Pancreas (tissue), 10 donors: ENCODE measurements at places on chromosomes 2 and 18. TPM values are rescaled to one million over a fixed set of nuclear protein-coding genes. Genes with fewer than 3 reads are reported as not detected.

DNA sequence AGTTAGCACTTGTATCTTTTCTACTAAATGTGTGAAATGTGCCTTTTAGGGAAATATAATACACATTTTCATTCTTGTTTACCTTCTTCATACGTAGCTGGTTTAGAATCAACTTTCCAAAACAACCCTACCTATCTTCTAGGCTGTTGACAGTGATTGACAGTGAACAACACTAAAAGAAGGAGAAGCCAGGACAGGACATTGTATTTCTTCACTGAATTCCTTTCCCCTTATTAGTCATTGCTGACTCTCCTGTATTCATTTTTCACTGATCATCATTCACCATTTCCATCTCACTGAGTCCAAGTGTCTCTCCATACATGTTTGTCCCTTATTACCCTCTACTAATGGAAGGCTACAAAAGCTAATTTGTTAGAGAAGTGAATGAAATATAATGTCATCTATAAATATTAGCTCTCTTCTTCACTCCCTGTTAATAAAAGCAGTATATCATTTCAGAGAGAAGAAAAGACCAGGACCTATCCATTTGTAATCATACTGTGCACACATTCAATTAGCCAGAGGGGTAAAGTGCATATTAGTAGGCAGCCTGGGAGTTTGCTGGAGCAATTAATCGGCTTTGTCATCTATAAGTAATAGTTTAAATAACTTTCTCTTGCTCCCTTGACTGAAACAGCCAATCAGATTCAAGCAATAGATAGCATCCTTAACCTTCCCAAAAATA lies 192.5 kb upstream of the FOSL2 start:
- H3K4me1 ChIP-seq, result no peaks in the 10 kb centered on the region
- no peaks in the 10 kb centered on the region for H3K36me3 ChIP-seq
- H3K4me3 ChIP-seq, result no peak overlapping the region
- H3K27ac ChIP-seq, result no peak overlapping the region
- no peaks in the 10 kb centered on the region for H3K27me3 ChIP-seq
- DNase-seq, result no peak

DNA sequence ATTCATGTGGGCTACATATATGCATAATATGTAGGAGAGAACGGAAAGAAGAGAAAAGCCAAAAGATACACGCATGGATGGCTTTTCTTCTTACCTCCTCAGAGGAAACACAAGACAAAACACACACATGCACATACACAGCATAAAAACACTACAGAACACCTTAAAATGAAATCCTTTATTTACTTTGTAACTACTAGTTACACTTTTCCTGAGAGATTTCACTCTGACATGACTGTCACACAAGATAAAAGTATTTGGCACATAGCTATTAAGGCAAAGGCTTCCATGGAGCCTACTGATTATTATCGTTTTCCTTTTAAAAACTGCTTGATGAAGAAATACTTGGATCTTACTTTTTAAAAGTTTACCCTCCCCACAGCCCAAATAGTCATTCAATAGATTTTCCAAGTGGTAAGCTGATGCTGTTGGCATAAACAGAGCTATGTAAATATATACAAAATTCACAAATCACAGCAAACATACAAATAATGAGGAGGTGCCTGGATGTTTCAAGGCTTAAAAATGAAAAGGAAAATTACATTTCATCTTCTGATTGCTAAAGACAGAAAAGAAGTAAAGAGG lies 8.6 kb downstream of the ZEB2 start:
- H3K27ac ChIP-seq, result peak overlapping the region; percentile 76
- H3K36me3 ChIP-seq, result no peaks in the 10 kb centered on the region
- no peaks in the 10 kb centered on the region for H3K27me3 ChIP-seq
- H3K4me3 ChIP-seq, result no peak overlapping the region
- H3K4me1 ChIP-seq, result no peaks in the 10 kb centered on the region

DNA sequence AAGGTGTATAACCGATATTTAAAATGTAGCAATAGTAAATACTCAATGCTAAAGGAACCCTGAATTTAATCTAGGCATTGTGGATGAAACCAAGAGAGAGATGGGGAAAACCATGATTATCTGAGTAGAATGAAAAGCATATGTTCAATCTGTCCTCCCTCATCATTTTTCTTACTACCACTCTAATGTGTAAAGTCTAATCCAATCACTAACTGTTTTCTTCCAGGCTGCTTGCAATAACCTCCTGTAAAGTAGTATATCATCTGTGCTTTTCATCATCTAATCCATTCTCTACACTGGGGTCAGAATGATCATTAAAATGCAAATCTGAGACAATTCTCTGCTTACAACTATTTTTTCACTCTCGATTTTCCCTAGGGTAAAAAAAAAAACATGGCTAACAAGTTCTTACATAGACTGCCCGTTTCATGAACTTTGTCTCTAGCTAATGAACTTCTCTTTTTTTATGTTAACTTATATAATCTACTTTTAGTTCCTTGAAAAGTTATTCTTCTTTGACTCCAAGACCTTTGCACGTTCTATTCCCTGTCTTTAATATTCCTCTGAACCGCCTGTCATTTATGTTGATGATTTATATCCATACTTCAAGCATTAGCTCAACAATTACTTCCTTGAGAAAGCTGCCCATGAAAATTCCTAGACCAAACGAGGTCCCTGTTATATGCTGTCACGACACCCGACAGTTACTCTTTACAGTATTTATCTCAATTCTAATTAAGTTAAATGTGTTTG lies 94.7 kb upstream of the SLC8A1 start:
- no peak overlapping the region for H3K4me3 ChIP-seq
- no peaks in the 10 kb centered on the region for H3K27me3 ChIP-seq
- H3K27ac ChIP-seq, result no peak overlapping the region
- no peaks in the 10 kb centered on the region for H3K4me1 ChIP-seq
- no peak for DNase-seq

DNA sequence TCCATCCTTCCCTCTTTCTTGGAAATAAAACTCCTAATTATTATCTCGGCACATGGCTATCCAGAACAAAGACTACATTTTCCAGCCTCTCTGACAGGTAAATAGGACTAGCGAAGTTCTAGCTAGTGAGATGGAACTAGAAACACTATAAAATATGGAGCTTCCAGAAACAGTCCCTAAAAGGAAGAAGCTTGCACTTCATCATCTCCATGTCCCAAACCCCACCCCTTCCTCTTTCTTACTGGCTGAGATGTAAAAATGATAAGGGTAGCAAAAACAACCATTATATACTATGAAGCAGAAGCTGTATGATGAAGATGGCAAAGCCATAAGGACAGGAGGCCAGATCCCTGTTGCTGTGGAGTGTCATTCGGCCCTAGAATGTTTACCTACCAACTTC lies 11.7 kb upstream of the ACTR2 start:
- H3K36me3 ChIP-seq, result no peaks in the 10 kb centered on the region
- no peaks in the 10 kb centered on the region for H3K4me1 ChIP-seq
- no peak for DNase-seq
- H3K4me3 ChIP-seq, result no peak overlapping the region
- H3K27ac ChIP-seq, result no peak overlapping the region
- no peaks in the 10 kb centered on the region for H3K27me3 ChIP-seq

GRCh38 chr2:149019768-149020167 lies 18.7 kb upstream of the LYPD6B start:
- H3K36me3 ChIP-seq, result no peaks in the 10 kb centered on the region
- H3K27ac ChIP-seq, result no peak overlapping the region
- no peaks in the 10 kb centered on the region for H3K4me1 ChIP-seq
- H3K4me3 ChIP-seq, result no peak overlapping the region
- no peak for DNase-seq
- no peaks in the 10 kb centered on the region for H3K27me3 ChIP-seq

The ALPP gene
- polyA plus RNA-seq, result not detected

The CRYGC gene
- not detected for polyA plus RNA-seq

The SLC5A7 gene
- polyA plus RNA-seq, result not detected

The ZNF407 gene
- polyA plus RNA-seq, result 2.8 TPM
